ENCODE measurements at places on chromosomes 7 and 10. TPM values are rescaled to one million over a fixed set of nuclear protein-coding genes. Genes with fewer than 3 reads are reported as not detected.

Gene HOXA13
- polyA plus RNA-seq, result not detected

- DNase-seq, result no peak
These were observed 248.8 kb upstream of the SMIM30 start for GRCh38 chr7:113367041-113367586.

Gene BHLHA15
- polyA plus RNA-seq, result 0.42 TPM

GRCh38 chr7:128693373-128694015 lies 21.4 kb downstream of the GARIN1A start:
- DNase-seq, result no peak

Gene CALHM1
- polyA plus RNA-seq, result 0.06 TPM

DNA sequence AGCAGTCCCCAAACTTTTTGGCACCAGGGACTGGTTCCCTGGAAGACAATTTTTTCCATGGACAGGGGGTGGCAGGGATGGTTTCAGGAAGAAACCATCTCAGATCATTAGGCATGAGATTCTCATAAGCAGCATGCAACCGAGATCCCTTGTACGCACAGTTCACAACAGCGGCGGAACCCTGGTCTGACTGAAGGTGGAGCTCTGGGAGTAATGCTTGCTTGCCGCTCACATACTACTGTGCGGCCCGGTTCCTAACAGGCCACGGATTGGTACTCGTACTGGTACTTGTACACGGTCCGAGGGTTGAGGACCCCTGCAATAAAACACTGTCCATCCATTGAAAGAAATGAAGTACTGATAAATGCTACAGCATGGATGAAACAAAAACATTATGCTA lies 32.8 kb downstream of the MKRN1 start:
- no peak for DNase-seq

DNA sequence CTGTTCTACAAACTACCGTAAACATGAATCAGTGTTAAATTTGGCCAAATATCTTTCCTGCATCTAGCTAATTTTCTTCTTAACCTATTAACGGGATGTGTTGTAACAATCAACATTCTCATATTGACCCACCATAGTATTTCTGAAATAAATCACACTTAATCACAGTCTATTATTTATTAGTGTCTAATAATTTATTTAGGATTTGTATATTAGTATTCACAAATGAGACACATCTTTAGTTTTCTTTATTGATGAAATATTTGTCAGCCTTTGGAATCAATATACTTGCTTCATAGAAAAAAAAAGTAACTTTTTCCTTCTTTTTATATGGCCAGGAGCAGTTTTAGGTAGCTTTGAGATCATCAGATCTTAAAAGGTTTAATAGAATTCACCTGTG lies 4.6 kb downstream of the GIMAP7 start:
- no peak for DNase-seq

Gene ITIH2
- 1.2 TPM for polyA plus RNA-seq

DNA sequence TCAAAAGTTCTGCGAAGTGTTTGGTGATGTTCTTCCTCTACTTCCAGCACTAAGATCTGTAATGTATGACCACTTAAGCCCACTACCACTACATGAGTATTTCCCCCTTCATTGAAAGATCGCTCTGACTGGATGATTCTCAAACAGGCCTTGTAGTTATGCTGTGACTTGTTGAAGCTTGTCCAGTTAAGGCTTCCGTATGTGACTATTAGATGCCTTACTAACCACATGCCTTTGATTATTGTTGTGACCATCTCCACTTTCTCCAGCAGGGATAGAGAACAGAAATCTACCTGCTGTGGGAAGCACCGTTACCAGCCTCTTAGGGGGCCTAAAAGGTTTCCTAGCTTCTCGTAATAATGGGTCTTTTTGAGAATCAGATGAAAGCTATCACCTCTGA lies 81.1 kb downstream of the NOC3L start:
- no peak for DNase-seq

GRCh38 chr10:124686707-124687376 lies 57.3 kb downstream of the FAM53B start:
- DNase-seq, result no peak

DNA sequence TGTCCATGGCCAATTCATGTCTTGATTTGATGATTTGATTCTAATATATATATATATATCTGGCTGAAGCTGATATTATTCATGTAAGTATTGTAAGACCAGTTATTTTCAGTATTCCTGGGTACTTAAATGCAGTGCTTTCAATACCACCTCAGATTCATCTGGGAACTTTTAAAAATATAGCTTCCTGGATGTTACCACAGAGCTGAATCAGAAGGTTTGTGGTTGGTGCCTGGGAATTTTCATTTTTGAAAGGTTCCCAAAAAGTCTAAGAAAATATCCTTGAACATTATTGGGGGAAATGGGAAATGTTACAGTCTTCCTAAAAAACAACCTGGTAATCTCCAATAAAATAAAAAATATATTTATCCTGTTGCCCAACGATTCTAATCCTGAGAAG lies 10.7 kb upstream of the PPP3CB start:
- DNase-seq, result no peak

DNA sequence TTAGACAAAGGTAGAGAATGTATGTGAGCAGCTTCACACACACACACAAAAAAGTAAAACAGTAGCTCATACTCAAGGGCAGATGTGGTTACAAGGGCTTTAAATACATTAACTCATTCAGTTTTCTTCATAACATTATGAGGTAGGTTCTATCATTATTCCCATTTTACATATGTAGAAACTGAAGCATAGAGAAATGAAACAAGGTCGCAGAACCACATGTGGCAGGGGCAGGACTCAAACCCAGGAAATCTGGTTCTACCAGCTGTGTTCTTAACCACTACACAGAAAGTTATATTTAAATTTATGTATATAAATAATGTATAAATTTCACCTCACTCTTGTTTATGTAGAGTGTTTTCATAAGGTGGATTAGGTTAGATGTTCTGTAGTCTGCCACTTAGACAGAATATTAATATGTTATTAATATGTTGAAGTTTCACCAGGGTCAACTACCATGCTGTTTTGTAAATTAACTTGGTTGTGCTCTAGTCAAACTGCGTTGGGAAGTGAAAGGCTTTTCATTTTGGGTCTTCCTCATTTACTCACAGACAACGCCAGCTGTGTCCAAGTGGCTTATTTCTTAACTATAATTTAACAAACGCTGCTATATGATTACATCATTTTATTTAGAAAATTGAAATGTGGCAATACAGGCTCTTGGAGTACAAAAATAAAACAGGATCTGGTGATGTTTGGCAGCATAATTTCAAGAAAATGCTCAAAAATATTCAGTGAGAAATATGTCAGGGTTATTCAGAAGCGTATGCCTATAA lies 138.4 kb downstream of the MDFIC start:
- DNase-seq, result no peak

Gene SDK1
- 7.6 TPM for polyA plus RNA-seq

DNA sequence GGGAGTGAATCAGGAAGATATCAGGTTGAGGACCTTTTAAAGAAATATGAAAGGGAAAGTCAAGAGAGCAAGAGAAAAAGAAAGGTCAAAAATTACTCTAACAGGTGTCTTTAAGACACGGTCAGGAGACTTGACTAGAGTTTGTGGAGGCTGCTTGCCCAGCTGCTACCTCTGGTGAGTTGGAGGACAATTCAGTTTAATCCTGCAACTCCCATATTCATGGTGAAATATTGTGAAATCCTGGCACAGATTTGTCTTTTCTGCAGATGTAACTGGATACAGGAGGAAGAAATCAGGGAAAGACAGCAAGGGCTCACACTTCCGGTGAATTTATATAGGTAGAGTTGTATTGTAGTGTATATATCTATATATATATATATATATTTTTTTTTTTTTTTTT lies 93.5 kb downstream of the AKAP9 start:
- DNase-seq, result no peak

Gene PNLIPRP2
- polyA plus RNA-seq, result 0.10 TPM

- no peak for DNase-seq
These were observed 164.1 kb downstream of the HECW1 start for GRCh38 chr7:43276547-43276946.

GRCh38 chr7:24108906-24109376 lies 175.0 kb upstream of the NPY start:
- DNase-seq, result no peak

GRCh38 chr7:101970801-101971200 lies 153.4 kb downstream of the CUX1 start:
- no peak for DNase-seq

DNA sequence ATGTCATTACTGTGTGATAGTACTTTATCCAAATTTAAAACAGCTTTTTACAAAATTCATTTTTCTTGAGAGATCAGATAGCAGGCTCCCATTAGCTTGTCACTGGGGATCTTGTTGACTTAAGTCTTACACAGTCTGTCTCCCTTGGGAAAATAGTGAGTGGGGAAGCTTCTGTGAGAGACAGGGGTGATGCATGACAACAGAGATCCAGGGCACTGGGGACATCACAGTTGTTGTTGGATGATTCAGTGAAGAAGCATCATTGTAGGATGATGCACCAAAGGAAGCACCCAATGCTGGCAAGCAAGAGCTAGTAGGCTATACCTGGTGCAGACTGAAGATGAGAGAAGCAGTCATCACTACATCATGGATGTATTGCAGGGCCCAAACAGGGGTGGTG lies 284.7 kb downstream of the HDAC9 start:
- DNase-seq, result no peak

DNA sequence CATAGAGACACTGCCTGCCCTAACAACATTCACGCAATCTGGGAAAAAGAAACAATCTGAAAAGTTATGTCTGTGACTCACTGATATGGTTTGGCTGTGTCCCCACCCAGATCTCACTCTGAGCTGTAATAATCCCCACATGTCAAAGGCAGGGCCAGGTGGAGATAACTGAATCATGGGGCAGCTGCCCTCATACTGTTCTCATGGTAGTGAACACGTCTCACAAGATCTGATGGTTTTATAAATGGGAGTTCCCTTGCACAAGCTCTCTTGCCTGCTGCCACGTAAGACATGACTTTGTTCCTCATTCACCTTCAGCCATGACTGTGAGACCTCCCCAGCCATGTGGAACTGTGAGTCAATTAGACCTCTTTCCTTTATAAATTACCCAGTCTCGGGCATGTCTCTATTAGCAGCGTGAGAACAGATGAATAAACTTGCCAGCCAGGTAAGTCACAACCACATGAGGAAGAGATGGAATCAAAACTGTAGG lies 341.5 kb upstream of the AOAH start:
- DNase-seq, result no peak

DNA sequence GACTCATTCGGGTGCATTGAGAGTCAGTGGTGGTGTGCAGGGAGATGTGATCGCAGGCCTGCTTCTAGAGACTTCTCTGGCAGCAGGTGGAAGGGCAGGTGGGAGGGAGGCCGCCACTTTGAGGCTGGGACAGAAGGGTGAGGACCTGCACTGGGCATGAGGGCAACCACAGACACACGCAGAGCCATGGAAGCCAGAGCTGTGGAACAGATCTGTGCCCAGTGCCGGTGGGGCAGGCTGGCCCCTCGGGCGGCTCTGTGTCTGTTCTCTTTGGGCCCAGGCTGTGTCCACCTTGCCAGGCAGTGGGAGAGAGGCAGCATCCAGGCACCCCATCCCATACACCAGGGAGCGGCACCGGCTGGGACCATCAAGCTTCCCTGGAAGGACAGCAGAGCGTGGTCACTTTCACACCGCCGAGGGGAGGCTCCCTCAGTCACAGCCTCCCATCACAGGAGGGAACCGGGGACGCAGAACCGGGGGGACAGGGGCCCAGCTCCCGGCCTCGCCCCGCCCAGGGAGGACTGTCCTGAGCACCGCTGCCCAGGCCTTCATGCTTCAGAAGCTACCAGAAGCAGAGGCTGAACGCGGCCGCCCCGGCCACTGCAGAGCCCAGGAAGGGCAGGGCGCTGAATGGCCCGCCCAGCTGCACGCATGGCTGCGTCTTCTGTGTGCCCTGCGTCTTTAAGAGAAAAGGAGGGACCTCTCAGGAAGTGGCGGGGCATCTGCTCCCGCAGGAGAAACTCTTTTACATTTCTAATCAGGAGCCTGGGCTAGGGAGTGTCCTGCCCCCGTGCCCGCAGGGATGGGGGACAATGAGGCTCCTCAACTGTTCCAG lies 32.1 kb downstream of the EN2 start:
- no peak for DNase-seq

Gene SFXN3
- 22.4 TPM for polyA plus RNA-seq

Gene GRM3
- 0.15 TPM for polyA plus RNA-seq

GRCh38 chr7:95132500-95132899 lies 191.8 kb downstream of the PON1 start:
- DNase-seq, result no peak

GRCh38 chr7:7817748-7818147 lies 99.3 kb upstream of the RPA3 start:
- no peak for DNase-seq

Gene CRPPA
- polyA plus RNA-seq, result 4.1 TPM

Gene ITIH5
- 24.6 TPM for polyA plus RNA-seq

- DNase-seq, result peak; percentile 13
These were observed 127.1 kb downstream of the KMT2E start for GRCh38 chr7:105141068-105141467.

DNA sequence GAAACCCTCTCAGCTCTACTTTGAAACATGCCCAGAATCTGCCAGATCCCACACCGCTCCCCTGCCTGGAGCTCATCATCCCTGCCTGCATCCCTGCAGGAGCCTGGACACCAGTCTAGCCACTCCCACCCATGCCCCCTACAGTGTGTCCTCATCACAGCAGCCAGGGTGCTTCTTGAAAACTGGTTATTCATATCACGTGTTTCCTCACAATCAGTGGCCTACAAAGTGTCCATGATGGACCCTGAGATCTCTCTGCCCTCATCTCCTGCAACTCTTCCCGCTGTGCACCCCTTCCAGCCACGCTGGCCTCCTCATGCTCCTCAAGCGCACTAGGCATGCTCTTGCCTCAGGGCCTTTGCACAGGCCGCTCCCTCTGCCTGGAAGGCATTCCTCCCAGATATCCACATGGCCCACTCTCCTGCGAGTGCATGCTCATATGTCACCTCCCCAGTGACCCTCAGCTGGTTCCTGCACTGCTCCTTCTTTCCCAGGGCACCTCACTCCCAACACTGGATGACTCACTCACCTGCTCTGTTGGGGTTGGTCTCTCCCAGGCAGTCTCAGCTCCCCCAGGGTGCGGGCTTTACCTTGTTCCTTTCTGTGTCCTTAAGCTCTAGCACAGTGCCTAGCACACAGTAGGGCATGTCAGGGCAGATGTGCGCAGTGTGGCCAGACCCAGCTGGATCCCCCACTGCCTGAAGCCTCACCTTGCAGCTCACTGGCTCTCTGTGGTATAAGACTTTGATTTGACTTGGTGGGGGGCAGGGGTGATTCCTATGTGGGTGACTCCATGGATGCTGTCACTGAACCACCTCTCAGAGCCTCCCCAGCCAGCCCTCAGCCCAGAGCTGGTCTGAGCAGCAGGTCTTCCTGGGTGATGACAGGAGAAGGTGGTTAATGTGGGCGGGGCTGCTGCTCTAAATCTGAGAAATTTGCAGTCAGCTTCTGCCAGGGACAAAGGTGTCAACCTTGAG lies 37.3 kb downstream of the CDH23 start:
- DNase-seq, result no peak
